ENCODE measurements at places on chromosomes 11 and 22. TPM values are rescaled to one million over a fixed set of nuclear protein-coding genes. Genes with fewer than 3 reads are reported as not detected.

MMP13 gene
- not detected for total RNA-seq

SAA2 gene
- total RNA-seq = not detected

TNNI2 gene
- 2,937 TPM for total RNA-seq

CARD16 gene
- 4.2 TPM for total RNA-seq

PHLDA2 gene
- total RNA-seq = not detected

OR10A2 gene
- total RNA-seq = not detected

TMEM191C gene
- under 0.01 TPM for total RNA-seq

FOSL1 gene
- total RNA-seq = not detected

SMIM35 gene
- total RNA-seq = not detected

HEPHL1 gene
- under 0.01 TPM for total RNA-seq

OR5P2 gene
- total RNA-seq = not detected

SLC29A2 gene
- 4.2 TPM for total RNA-seq

All from skeletal muscle tissue (tissue), 5 donors.